ENCODE measurements at places on chromosomes 3 and 15.

- peak; percentile 14 for DNase-seq
Measured at GRCh38 chr3:5332270-5332956, 144.9 kb downstream of the EDEM1 start.

GRCh38 chr15:62280625-62281024 is 115.5 kb upstream of the C2CD4B start:
- no peak for DNase-seq

DNA sequence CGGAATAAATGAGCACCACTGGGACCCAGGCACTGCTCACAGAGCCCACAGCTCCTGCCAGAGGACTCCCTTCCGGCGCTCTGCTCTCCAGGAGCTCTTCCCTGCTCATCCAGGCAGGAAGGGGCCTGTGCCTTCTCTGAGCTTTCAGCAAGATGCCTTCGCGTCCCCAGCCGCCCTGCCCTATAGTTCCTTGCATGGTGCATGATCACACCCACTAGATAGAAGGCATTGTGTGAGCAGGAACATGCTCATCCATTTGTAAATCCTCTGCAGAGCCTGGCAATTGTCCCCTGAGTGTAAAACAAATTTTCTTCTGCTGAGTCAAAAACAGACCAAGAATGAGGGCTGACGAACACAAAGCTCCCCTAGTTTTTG is 181.6 kb downstream of the MEGF11 start:
- no peak for DNase-seq

- DNase-seq, result no peak
Measured at GRCh38 chr3:186273586-186273985, 88.4 kb downstream of the DGKG start.

DNA sequence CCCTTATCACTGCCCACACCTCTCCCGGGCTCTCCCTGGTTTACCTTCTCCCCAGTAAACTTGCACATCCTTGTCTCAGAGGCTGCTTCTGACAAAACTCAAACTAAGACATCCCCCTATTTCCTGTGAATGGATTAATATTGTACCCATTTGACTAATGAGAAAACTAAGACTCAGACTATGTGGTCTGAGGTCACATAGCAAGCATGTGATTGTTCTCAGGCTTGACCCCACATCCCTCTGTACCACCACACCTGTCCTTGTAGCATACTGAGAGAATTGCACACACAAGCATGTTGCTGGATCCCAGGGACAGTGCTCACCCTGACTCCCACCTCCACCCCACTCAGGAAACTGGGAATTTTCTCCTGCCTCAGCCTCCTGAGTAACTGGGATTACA is 90.7 kb upstream of the HES1 start:
- DNase-seq, result no peak

GRCh38 chr3:52222319-52223221 is 2.9 kb downstream of the TLR9 start:
- DNase-seq, result no peak

DNA sequence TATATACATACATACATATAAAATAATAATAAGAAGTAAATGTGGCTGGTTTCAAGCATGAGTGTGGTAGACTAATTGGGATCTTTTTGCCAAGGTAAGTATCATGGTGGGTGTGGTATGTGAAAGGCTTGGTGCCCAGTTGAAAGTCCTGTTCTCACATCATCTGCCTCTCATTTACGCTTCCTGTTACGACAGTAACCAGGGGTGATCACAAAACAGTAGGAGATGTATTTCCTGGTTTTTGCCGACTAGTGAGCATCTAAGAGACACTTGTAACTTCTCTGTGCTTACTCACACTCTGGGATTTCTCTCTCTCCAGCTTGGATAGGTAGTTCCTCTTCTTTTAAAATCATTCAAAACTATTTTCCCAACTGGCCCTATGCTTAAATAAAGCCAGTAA is 1028.3 kb upstream of the NR2F2 start:
- DNase-seq, result no peak

GRCh38 chr3:176274161-176274560 is 923.1 kb downstream of the TBL1XR1 start:
- DNase-seq, result no peak

DNA sequence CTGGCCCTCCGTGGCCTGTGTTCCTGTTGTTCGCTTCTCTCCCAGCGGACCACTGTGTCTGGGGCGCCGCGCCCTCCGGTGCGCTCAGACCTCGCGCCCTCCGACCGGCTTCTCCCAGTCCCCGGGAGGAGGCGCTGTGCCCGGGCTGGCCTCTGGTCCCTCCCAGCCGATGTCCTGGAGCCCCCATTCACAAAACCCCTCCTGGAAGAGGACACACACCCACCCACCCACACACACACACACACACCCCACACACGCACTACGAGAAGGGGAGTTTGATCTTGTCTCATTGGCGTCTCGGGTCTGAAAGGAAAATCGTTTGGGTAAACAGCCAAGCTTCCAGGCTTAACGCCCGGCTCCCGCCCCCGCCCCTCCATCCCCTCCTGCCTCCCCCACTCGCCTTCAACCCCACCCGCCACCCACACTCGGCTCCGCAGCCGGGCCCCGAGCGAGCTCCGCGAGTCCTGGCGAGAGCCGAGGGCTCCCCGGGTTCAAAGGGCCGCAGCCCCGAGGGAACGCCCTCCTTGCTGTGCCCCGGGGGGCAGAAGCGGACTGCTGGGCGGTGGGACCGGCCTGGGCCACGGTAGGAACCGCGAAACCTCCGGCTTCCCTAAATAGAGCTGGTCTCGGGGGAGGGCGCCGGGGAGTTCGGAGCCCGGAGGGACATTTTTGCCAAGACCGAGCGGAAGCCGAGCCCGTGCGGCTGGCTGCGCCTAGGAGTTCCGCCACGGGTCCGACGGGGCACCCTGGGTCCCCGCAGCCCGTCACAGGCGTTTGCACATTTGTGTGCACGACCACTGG is 23.6 kb downstream of the NR2F2 start:
- DNase-seq, result peak; percentile 94

DNA sequence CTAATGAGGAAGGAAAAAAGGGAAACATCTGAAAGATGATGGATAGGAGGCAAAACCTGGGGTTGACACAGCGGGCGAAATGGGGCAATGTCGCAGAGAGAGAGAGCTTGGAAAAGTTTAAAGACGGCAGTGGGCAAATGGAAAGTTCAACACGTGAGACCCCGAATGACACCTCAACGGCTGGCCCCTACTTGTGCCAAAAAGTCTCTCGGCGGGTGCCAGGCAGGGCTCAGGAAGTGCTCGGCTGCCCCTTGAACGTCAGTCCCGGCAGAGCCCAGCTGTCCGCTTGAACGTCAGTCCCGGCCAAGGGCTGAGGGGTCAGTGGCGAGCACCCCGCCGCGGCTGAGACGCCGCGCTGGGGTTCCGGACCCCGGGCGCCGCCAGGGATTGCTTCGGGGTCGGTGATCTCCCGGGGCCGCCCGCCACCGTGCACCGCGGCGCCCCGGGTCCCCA is 658 bp downstream of the EOGT start:
- DNase-seq, result peak; percentile 75

GRCh38 chr15:44296625-44297524 is 8.4 kb downstream of the GOLM2 start:
- DNase-seq, result peak; percentile 32

GRCh38 chr3:120850381-120851295 is 57.4 kb upstream of the STXBP5L start:
- no peak for DNase-seq

DNA sequence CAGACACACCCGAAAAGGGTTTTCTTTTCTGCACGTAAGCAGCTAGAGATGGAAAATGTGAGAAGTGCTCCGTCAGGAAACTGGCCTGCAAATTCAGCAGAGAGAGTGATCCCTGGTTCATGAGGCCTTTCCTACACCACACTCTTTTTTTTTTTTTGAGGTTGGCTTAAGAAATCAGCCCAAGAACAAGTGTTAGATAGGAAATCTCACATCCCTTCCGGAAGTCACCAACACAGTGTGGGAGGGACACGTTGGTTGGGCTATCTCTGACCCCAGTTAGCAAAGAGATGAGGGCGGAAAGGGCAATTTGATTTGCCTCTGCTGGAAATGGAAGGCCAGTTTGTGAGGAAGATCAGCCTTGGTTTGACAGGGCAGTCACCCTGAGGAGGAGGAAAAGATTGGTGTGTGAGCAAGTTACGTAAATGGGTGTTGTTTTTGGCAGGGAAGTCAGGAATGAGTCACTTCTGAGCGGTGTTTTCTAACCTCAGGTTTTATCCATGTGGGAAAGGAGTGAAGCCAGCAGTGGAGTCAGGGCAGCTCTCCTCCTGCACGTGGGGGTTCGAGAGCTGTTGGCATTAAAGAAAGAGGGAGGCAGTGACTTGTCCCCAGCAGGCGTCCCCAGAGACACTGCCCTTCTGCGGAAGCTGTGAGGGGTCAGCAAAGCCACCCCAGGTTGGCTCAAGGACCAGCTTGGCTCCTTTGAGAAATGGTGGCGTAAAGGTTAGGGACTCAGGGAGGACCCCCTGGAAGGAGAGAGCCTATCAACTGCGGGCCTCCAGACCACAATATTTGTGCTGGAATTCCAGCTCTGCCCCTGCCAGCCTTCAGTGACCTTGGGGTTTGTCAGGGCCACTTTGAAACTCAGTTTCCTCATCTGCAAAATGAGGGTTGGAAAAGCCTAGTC is 237.6 kb upstream of the BHLHE40 start:
- DNase-seq, result peak; percentile 62

GRCh38 chr3:16200411-16200810 is 25.9 kb downstream of the GALNT15 start:
- no peak for DNase-seq

Data from kidney (tissue), 22 donors.